Hepatocyte (in vitro differentiated cells): ENCODE measurements at places on chromosomes 6 and 20. TPM values are rescaled to one million over a fixed set of nuclear protein-coding genes. Genes with fewer than 3 reads are reported as not detected.
A peak's percentile ranks its signal among the peaks of the same experiment; 100 is the strongest.

DNA sequence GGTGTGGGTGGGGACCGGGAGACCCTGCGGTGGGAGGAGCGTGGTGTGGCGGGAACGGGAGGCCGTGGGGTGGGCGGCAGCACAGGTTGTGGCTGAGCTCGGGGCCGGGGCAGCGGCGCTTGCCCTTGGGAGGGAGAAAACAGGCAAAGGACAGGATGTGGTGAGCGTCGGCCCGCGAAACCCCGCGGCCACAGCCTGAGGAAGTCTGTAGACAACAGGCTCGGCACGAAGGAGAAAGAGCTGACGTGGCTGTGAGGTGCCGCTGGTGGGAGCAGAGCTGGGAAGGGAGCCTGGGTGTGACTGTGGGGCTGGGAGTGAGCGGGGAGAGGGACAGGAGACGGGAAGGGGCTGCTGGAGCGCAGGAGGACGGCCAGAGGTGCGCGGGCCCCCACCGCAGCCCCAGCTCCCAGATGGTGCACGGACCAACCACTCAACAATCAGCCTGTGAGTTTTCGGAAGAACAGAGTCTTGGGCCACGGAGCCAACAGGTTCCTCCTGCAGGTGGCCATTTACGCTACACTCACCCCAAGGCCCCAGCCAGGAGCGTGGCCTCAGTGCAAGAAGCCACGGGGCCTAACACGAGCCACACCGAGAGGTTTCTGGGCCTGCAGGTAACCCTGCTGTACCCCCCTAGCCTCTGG, 202.8 kb downstream of the DLL1 start:
- DNase-seq, result no peak

DNA sequence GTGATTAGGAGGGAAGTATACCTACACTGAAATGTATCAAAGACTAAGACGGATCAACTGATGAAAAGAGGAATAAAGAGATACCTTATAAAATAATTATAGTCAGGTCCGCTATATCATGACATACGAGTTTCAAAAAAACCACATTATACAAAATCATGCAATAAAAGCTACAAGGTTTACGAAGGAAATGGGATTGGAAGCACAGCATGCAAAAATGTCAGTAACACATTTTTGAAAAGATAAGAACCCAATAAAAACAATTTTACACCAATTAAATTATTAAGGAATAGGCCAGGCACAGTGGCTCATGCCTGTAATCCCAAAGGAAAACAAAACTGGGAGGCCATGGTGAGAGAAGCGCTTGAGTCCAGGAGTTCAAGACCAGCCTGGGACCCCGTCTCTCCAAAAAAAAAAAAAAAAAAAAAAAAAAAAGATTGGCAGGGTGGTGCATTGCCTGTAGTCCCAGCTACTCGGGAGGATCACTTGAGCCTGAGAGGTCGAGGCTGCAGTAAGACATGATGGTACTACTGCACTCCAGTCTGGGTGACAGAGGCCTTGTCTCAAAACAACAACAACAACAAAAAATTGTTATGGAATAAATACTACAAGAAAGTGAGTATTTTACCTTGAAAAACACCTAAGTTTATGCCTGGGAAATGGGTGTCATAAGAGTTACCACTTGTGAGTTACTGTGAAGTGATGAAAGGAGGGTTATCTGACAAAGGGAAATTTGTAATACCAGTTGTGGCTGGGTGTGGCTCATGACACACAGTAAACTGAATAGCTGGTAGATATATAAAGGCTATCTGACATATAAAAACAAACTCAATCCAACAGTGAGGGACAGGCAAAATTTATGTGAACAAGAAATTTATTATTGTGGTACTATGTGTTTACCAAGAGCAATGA, 45.2 kb downstream of the RANBP9 start:
- no peak for DNase-seq

DNA sequence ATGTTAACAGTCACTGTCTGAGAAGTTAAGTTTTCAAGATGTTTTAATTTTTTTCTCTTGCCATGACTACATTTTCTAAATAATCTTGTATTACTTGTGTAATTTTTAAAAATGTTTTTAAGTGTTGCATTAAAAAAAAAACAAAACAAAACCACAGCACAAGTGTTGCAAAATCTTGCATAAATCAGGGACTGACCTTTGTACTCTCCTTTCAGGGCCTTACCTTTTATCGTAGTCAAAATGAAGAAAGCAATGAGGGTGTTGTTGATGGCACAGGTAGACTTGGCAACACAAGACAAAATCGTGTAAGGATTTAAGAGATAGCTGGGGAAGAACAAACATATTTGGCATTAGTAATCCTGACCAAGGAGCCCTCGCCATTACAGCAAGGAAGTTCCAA, 42.5 kb downstream of the PIGU start:
- no peak for DNase-seq

- DNase-seq, result peak; percentile 78
Observed at GRCh38 chr6:42929821-42930360, 611 bp downstream of the CNPY3 start.

DNA sequence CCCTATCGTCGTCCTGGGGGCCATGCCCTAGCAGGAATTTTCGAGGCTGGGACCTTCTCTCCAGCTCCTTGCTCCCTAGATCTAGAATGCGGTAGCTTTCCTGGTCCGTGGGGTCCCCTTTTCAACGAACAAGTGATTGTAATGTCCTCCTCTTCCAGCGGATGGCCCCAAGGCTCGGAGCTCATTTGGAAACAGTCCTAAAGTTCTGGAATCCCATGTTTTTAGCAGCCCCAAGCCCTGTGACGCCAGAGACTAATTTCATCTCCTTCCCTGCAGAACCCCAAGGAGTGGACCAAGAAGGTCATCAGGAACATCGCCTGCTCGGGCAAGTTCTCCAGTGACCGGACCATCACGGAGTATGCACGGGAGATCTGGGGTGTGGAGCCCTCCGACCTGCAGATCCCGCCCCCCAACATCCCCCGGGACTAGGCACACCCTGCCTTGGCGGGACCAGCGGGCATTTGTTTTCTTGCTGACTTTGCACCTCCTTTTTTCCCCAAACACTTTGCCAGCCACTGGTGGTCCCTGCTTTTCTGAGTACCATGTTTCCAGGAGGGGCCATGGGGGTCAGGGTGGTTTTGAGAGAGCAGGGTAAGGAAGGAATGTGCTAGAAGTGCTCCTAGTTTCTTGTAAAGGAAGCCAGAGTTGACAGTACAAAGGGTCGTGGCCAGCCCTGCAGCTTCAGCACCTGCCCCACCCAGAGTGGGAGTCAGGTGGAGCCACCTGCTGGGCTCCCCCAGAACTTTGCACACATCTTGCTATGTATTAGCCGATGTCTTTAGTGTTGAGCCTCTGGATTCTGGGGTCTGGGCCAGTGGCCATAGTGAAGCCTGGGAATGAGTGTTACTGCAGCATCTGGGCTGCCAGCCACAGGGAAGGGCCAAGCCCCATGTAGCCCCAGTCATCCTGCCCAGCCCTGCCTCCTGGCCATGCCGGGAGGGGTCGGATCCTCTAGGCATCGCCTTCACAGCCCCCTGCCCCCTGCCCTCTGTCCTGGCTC, 48.5 kb downstream of the PYGB start:
- DNase-seq, result peak; percentile 55

DNA sequence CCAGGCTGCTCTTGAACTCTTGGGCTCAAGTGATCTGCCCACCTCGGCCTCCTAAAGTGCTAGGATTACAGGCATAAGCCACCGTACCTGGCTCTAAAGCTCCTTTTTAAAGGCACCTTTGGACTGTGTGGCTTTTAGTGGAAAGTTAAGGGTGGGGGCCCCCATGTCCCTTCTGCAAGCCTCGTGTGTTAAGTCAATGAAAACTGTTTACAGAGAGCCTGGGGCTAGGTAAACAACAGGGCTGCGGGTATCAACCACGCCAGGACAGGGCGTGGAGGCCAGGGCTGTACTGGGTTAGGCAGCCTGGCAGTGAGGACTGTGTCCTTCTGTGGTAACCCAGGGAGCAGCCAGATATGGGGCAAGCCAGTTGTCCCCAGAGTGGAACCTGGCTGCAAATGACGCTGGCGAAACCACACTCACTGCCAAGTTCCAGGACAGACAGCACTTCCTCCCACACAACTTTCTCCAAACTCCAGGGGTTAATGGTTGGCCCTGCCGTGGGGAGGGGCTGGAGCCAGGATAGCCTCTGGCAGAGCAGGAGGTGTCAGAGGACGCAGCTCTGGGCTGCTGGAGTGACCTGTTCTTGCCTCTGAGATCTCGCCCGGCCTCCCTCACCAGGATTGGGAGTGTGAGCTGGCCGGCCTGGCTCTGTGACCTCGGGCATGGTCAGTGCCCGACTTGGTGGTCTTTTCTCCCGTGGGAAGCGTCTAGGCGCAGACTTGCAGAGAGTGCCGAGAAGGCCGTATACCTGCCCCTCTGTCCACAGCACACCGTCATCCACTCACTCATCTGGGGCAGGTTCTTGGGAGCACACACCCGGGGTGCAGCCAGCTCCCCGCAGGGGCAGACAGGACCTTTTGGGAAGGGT, 3.2 kb downstream of the SLC17A9 start:
- peak; percentile 82 for DNase-seq

GRCh38 chr6:105981002-105981887, 104.9 kb upstream of the PRDM1 start:
- no peak for DNase-seq

GRCh38 chr6:143000811-143001210, 55.8 kb upstream of the HIVEP2 start:
- DNase-seq, result no peak

GRCh38 chr6:22825210-22825609, 255.8 kb downstream of the HDGFL1 start:
- DNase-seq, result no peak

DNA sequence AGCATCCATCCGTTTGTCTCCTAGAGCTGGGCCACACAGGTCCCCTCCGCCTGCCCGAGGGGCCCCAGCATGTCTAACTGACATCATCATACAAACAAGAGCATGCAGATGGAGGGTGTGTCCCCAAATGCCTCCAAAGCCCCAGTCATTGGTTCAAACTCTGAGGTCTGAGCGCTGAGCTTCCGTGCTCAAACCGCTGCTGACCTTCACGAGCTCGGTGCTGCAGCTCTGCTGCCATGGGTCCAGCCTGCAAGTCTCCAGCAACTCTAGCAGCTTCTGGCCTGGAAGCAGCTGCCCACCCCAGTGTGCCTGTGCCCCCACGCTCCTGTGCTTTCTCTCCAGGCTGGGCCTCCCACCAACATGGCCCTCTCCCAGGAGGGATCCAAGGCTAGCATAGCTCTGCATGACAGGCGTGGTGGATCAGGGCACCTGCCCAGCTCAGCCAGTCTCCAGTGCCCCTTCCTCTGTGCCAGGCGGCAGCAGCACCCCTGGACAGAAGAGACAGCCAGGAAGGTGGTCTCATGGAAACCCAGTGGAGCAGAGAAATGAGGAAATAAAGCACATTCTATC, 131.6 kb upstream of the PMEPA1 start:
- DNase-seq, result no peak

DNA sequence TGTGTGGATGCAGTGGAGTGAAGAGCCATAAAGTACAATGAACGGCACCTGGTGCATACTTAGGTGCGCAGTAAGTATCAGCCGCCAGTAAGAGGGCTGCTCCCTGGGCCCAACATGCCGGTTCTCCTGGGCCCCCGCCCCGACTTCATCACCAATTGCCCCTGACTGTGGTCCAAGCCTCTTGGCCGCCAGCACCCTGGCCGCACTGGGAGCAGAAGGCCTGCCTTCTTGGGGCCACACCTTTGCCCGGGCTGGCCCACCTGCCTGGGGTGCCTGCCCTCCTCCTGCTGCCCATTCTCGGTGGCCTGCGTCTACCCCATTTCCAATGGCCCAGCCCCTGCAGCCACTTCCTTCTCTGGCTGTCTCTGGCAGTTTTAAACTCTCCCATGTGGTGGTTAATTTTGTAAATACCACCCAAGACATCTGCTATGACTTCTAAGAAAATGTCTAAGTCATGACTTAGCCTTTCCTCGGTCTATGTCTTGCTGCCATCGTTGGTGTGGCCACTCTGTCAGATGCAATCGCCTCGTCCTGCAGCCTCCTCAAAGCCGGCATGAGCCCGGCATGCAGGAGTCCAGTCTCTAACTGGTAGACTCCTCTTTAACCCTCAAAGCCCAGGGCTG, 36.8 kb downstream of the PMEPA1 start:
- DNase-seq, result no peak

- no peak for DNase-seq
Observed at GRCh38 chr6:85945459-85946185, 302.9 kb upstream of the SYNCRIP start.

DNA sequence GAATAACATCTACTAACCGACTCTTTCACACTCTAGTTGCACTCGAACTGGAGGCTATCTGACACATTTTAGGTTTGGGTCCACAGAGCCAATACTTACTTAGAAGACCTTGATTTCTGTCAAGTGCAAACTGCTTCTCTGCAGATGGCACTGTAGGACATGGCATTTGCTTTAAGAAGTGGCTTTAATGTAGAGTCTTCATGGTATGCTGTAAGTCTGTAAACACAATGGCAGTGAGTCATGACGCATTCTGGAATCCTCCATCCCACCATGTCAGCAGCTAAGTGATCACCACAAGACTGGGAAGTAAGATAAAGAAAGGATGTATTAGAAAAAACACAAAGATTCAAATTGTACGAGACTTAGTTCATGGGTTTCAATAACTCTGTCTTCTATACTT, 377.0 kb upstream of the NOX3 start:
- DNase-seq, result no peak

DNA sequence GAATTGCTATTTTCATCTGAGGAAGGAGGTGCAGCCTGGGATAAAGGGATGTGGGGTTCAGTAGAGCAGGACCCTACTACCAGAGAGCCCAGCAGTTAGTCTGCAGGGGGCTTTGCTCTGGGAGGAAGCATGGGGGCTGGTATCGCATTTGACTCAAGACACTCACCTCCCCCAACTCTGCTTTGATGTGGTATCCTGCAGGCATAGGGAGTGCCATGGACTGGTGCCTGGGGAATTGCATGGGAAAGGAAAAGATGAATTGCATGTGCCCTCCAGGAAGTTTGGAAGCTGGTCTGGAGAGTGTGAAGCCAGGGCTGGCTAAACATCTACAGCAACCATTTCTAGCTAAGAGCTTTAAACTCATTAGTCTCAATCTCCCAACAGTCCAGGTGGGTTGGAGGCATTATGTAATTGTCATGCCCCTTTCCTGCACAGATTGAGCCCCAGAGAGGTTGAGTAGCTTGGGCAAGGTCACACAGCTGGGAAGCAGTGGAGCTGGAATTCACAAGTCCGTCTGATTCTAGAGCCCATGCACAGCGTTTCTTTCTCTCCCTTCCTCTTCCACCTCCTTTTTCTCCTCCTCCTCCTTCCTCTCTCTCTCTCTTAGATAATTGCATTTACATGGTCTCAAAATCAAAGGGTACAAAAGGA, 26.2 kb upstream of the PNPLA1 start:
- no peak for DNase-seq

GRCh38 chr20:9331707-9332435, 182.5 kb upstream of the LAMP5 start:
- no peak for DNase-seq

- DNase-seq, result no peak
Observed at GRCh38 chr20:3767110-3767426, 485 bp downstream of the ADISSP start.

VGLL2 gene
- total RNA-seq, result not detected in 2 replicates

SPDEF gene
- 0.48 and 1.5 TPM in 2 replicates for total RNA-seq

FNDC1 gene
- 1.3 TPM in 2 replicates for total RNA-seq

TBP gene
- total RNA-seq, result 15.5 and 22.8 TPM in 2 replicates

NEURL2 gene
- 11.1 and 12.8 TPM in 2 replicates for total RNA-seq

PROKR2 gene
- not detected in 2 replicates for total RNA-seq

RIPPLY2 gene
- not detected in 2 replicates for total RNA-seq
